A549 (cell line): ENCODE measurements at places on chromosomes 4 and X. TPM values are rescaled to one million over a fixed set of nuclear protein-coding genes. Genes with fewer than 3 reads are reported as not detected.

ASB11 gene
- not detected in 3 replicates for polyA plus RNA-seq

HSFX2 gene
- polyA plus RNA-seq: 0.08 to 0.18 TPM (median 0.10 TPM) in 3 replicates

CORIN gene
- polyA plus RNA-seq: not detected in 3 replicates

SPANXC gene
- 0.39 to 0.55 TPM in 2 of 3 replicates, not detected in the other for polyA plus RNA-seq

HTT gene
- polyA plus RNA-seq: 13.3 to 14.5 TPM (median 14.0 TPM) in 3 replicates

TNMD gene
- polyA plus RNA-seq: not detected in 3 replicates

FGA gene
- polyA plus RNA-seq: 6.6 to 10.2 TPM (median 9.0 TPM) in 3 replicates

GASK1B gene
- polyA plus RNA-seq: 2.1 to 2.7 TPM (median 2.7 TPM) in 3 replicates

ADGRA3 gene
- polyA plus RNA-seq: 17.9 to 19.4 TPM (median 18.2 TPM) in 3 replicates

EMD gene
- polyA plus RNA-seq: 126 to 131 TPM (median 130 TPM) in 3 replicates

SCRG1 gene
- polyA plus RNA-seq: not detected in 3 replicates

QRFPR gene
- 0.08 TPM in 1 of 3 replicates, not detected in the others for polyA plus RNA-seq

MAGEB17 gene
- polyA plus RNA-seq: not detected in 3 replicates

F11 gene
- polyA plus RNA-seq: not detected in 3 replicates

GAGE2A gene
- polyA plus RNA-seq: not detected in 3 replicates
